ENCODE measurements at places on chromosomes 1 and 21.

DNA sequence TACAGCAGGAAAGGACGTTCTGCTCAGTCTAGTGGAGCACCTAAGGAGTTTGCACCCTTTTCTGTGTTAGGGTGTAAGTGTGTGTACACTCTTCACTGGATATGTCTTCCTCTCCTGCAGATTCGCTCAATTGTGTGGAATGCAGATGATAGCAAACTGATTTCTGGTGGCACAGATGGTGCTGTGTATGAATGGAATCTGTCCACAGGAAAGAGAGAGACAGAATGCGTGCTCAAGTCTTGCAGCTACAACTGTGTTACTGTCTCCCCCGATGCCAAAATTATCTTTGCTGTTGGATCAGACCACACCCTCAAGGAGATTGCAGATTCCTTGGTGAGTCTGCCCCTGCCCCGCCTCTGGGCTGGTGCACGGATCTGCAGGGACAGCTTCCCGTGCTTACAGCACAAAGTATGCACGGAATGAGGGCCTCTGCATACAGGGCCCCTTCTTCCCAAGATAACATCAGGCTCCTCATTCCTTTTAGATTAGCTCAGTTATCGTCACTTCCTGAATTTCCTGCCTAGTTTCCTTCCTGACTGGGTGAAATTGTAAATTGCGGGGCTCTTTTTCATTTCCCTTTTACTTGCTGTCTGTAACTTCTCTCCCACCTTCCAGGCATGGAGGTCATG, 34.6 kb downstream of the CFAP57 start:
- peak; percentile 27 for DNase-seq

DNA sequence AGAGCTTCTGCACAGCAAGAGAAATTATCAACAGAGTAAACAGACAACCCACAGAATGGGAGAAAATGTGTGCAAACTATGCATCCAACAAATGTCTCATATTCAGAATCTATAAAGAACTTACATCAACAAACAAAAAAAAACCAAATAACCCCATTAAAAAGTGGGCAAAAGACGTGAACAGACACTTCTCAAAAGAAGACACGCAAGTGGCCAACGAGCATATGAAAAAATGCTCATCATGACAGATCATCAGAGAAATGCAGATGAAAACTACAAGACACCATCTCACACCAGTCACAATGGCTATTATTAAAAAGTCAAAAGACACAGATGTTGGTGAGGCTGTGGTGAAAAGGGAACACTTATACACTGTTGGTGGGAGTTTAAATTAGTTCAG, 257.0 kb downstream of the GRIK1 start:
- DNase-seq, result no peak

DNA sequence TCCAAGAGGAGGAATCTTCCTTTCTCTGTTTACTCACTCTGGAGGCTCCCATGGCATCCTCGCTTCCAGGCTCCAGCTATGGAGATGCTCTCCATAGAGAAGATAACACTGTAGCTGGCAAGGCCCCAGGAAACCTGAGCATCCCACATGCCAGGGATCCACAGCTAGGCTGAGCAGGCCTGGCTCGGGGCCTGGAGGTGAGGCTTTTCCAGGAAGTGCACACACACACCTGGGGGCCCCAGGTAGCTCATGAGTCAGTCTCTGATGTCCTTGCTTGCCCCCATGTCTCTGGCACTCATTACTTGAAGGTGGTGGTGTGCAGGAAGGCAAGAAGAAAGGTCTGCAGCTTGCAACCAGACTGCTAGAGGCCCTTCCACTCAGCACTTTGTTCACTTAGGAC, 5.5 kb upstream of the LCE5A start:
- no peak for DNase-seq

DNA sequence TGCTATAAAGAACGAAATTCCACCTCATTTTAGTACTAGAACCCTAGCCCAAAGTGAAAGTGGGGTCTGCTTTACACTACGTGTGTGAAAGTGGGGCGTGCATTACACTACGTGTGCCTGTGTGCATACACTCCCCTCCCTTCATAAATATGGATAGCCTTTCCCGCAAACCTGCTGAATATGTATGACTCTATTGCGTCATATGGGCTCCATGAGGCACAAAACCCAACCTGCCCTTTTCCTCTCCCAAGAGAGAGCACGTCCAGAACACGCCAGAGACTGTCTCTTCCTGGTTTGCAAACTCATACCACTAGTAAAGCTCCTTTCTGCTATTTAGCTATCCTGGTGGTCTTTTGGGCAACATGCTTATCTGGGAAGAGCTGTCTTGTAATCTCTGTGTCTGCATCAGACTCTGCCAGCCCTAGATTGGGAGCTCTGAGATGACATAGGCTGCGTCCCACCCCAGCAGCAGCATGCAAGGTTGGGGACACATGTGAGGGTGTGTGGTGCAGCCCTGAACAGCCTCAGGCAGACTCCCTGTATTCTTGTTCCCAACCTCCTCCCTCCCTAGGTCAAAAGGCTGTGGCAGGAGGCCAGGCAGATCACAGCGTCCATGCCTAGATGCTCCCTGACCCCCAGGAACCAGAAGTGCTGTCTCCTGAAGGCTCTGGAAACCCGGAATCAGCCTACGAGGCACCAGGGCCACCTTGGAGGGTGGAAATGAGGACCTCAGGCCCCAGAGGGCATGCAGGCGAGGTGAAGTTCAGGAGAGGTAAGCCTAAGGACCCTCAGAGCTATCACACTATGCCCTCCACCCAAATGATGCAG, 12.3 kb upstream of the PADI1 start:
- no peak for DNase-seq

DNA sequence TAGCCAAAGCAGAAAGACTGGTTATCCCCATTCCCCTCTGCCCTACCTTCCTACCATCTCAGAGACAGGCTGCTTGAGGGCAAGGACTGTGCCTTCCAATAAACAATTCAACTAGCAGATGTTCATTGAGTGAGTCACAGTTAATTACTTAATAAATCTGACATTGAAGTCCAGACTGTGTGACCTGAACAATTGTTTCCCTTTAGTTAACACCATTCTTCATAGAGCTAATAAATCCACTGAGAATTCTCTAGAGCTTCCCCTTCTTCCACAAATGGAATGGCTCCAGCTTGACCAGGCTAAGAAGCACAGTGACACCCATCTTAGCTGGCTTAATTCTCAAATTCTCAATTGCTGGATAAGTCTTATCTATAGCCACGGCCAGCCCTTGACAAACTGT, 61.9 kb upstream of the GJA5 start:
- no peak for DNase-seq

Measured in mucosa of gallbladder (tissue), 1 donor.